Stimulated activated CD8-positive, alpha-beta memory T cell treated with anti-CD3 and anti-CD28 coated beads, Interleukin-15, amount 100 ng/mL, for 24 hours (primary cell): ENCODE measurements at places on chromosomes 2 and 18.

GRCh38 chr2:118431165-118431517 lies 342.9 kb downstream of the INSIG2 start:
- DNase-seq, result no peak

- DNase-seq, result no peak
Observed at GRCh38 chr18:23690505-23691068, 1.3 kb downstream of the LAMA3 start.

DNA sequence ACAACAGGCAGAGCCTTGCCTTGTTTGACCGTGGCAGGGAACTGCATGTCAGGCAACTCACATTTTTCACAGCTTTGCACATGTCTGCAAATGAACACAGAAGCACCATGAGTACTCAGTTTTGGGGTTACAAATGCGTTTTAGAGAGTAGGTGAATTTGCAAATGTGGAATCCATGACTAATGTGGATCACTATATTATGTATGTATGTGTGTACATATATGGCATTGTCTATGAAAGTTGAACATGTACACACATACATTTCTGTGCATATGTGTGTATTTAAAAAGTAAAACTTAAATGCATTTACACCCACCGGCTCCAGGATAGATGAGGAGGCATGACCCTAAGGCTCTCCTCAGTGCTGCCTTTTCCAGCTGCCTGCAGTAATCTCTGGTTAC lies 65.1 kb downstream of the SOWAHC start:
- DNase-seq, result no peak

GRCh38 chr18:8803063-8803795 lies 97.9 kb downstream of the MTCL1 start:
- DNase-seq, result no peak

DNA sequence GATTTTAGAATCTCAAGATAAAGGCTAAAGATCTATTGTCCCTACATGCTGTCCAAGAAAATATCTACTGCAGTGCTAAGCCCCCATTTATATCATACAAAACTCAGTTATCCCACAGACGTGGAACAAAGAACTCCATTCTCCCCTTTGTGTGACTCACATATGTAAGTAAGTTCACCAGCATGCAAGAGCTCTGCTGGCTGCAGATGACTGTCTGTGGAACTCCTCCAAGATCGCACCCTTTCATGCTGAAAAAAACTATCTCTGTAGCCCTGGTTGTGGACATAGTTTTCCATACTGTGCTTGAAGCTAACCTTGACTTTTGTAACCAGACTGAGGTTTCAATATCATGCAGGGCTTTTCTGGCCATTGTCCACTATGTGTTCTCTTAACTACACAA lies 207.1 kb downstream of the ZNF521 start:
- DNase-seq, result no peak

DNA sequence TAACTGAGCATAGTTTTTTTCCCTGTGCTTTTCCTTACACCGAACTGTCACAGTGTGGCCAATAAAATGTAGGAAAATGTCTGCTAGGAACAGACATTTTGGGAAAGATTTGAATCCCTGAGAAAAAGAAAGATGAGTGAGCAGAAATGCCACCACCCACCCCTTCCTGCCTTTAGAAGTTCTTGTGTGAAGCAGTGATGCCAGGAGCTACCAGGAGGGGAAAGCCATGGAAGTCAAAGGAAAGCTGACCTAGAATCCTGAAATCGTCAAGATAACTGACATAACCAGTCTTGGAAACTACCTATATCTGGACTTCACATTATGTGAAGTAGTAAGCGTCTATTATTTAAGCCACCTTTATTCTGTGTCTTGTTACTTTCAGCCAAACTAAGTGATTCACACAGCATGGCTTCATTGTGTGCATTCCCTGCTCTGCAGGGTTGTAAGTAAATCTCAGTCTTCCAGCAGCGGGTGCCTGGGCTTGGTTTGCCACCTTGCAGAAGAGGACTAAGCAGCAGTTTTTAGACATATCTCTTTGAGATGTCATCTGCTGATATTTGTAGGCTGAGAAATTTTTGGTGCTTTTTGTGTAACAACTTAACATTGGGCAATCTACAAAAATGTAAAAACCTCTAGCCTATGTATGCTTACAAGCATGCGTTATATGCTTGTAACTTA lies 11.2 kb upstream of the SPRED2 start:
- DNase-seq, result no peak

- no peak for DNase-seq
Observed at GRCh38 chr2:198129609-198130008, 325.2 kb downstream of the PLCL1 start.

DNA sequence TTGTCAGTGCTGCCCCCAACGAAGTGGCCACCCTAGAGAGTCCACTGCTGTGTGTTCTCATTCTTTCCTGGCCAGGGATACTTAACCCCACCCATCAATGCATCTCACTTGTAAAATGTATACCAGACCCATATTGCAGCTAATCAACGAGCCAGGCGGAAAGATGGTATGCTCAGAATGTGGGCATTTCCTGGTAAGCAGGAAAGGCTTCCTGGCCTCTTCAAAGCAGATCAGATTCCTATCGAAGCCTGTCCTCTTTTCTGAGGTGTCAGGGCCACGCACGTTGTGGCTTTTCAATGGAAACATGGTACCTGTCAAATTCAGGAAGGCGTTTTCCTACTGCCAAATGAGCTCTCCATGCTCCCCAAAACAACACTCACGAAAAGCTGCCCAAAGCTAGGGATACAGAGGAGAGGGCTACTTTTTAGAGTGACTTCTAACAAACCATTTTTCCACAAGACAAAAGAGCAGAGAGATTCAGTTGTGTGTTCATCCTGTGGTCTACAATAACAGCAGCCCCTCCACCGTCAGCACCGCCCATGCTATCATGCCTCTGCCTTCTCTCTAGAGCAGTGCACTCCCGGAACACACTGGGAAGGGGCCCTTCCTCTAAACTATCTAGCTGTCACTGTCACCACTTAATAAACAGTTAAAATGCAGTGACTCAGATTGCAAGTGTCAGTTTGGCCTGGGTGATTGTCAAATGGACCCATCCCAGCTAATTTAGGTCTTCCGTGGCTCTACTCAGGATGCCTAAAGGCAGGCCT lies 535.1 kb downstream of the RNF144A start:
- no peak for DNase-seq

- DNase-seq, result no peak
Observed at GRCh38 chr2:38514603-38515154, 88.0 kb downstream of the HNRNPLL start.

- no peak for DNase-seq
Observed at GRCh38 chr2:121372082-121372481, 87.1 kb upstream of the TFCP2L1 start.

- no peak for DNase-seq
Observed at GRCh38 chr2:66849153-66849755, 414.3 kb downstream of the MEIS1 start.

- DNase-seq, result no peak
Observed at GRCh38 chr2:136308611-136309010, 190.7 kb upstream of the CXCR4 start.

- DNase-seq, result no peak
Observed at GRCh38 chr2:108630567-108631405, 88.5 kb upstream of the RANBP2 start.

DNA sequence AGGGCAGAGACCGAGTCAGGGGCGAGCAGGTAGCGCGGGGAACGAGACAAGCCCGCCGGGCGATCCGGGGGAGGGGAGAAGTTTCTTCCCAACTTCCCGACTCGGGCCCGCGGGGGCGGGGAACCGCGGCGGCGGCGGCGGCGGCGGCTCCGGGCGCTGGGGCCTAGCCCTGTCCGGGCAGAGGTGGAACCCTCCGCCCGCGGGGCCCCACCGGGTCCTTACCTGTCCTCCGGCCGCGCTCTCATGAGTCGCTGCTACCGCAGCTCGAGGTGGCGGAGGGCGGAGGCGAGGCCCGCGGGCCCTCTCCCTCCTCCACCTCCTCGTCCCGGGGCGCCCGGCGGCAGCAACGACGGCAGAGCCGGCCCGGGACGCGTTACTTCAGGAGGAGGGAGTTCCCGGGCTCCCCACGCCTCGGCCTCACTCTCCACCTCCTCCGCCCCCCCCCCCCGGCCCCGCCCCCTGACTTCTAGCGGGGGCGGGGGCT lies at the start of gene YES1:
Gene YES1 (minus strand): TSS at position 351 of the 484 bp plus-strand sequence. CDS start 55,415 bp downstream, outside the sequence.
- no peak for DNase-seq

- no peak for DNase-seq
Observed at GRCh38 chr18:2547477-2548087, 23.7 kb downstream of the METTL4 start.

DNA sequence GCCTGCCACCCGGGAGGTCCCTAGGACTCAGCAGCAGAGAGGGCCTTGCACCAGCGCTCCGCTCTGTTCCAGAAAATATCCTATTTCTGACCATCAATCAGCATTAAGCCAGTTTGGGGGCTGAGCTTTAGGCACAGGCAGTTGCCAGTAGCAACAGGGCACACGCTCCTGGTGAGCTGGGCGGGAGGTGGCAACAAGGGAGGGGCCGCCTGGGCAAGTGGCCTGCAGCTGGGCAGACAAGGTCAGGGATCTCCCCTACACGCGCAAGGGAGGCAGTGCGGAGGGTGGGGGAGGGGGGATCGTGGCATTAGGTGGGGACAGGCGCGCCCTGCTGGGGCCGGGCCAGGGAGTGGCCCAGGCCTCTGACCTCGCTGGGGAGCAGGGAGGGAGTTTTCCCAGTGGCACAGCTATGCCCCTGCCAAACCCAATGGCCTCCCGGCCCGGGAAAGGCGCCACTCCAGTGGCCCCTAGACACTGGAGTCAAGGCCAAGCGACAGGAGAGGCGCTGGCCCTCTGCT lies 302.8 kb downstream of the NCKAP5 start:
- no peak for DNase-seq

DNA sequence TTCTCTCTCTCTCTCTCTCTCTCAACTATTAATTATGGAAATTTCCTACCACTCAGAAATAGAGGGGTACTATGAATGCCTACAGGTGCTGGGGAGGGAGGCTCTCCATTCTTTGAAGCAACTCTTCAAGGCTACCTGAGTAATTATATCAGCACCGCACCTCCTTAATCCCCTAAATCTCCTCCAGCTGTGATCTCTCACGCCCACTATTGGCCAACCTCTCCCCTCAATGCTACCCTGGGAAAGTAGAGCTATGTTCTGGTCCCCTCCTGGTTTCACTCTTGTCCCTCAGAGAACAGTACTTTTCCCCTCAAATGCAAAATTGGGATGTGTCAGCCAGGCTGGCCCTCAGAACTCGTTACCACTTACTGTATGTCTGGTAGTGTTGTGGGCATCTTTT lies 1.6 kb downstream of the MOCOS start:
- no peak for DNase-seq

- no peak for DNase-seq
Observed at GRCh38 chr2:185161701-185162100, 563.4 kb downstream of the ZNF804A start.

- DNase-seq, result no peak
Observed at GRCh38 chr2:119516121-119516520, 8.2 kb downstream of the SCTR start.

- DNase-seq, result no peak
Observed at GRCh38 chr18:43341014-43341413, 63.7 kb upstream of the SYT4 start.

GRCh38 chr2:37090019-37090477 lies 5.7 kb downstream of the GPATCH11 start:
- DNase-seq, result no peak

- no peak for DNase-seq
Observed at GRCh38 chr2:183024339-183025095, 13.7 kb downstream of the NCKAP1 start.

DNA sequence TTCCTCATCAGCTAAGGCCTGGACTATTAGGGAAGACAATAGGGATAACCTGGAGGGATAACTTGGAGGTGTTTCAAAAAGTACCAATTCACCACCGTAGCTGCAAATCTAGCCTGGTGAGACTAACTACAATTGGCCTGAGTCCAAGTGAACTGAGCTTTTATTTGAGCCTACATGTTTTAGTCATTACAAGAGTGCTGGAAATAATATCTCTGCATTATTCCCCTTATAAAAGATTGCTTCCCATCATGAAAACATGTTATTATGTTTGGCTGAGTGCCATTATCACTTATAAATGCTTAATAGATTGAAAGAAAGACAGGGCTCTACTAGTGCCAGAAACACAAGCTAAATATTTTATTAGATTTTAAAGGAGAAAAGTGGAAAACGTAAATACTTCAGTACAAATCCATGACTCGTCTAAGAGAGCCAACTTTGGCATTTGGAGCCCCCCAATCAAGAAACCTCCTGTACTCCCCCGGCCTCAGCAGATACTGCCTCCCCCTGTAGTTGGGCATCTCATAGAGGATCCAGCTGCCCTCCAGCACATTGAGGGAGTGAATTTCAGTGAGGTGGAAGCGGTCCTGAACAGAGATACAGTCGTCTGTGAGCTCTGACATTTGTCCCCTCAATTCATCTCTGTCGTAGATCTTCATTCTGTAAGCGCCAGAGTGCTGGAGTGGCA lies 3.6 kb downstream of the CRYGB start:
- DNase-seq, result no peak

DNA sequence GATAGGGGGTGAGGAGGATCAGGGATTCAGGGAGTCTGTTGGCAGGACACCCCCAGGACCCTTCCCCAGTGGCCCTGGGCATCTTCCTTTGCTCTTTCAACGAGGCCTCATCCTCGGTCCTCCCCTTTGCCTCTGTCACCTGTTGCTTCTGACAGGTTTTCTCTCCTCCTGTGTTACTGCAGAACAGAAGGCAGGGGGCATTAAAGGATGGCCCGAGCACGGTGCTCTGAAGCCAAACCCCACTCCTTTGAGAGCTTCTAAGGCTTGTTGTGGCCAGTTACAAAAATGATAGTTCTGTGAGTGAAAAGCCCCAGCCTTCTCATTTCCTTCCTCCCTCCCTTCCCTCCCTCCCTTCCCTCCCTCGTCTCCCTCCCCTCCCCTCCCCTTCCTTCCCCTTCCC lies 82.5 kb downstream of the THNSL2 start:
- DNase-seq, result no peak

DNA sequence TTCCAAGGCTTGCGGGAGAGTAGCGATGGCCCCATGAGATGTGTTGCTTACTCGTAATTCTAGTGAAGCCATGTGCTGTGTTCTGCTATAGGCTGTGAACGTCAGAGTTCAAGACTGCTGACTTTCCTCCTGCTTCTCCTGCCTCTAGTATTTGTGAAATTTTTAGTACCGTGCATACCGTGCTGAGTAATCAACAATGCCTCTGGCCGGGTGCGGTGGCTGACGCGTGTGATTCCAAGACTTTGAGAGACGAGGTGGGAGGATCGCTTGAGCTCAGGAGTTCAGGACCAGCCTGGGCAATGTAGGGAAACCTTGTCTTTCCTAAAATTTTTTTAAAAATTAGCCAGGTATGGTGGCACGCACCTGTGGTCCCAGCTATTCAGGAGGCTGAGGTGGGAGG lies 59.9 kb upstream of the B3GNT7 start:
- DNase-seq, result no peak

- DNase-seq, result no peak
Observed at GRCh38 chr2:236523249-236523648, 46.4 kb upstream of the ACKR3 start.

GRCh38 chr2:137939026-137939425 lies 25.2 kb upstream of the HNMT start:
- DNase-seq, result no peak

GRCh38 chr2:33488178-33488690 lies 11.8 kb downstream of the RASGRP3 start:
- DNase-seq, result no peak

DNA sequence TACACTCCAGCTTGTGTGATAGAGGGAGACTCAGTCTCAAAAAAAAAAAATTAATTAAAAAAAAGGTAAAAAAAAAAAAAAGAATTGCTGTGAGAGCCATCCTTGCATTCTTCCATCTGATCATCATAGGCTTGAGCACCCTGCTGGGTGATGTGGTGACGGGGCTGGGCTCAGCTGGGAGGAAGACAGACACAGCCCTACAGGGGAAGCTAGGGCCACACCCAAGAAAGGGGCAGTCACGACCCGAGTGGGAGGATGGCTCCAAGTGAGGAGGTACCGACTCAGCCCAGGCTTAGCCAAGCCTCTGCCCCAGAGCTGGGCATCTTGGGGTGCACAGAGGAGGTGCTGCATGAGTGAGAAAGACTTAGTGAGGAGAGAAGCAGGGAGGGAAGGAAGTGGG lies 165.5 kb downstream of the SH3RF3 start:
- no peak for DNase-seq
